Hematopoietic multipotent progenitor cell treated with erythropoietin and hydrocortisone succinate and interleukin-3 and kit ligand, for 8 days (in vitro differentiated cells): ENCODE measurements at places on chromosomes 12 and 14.

DNA sequence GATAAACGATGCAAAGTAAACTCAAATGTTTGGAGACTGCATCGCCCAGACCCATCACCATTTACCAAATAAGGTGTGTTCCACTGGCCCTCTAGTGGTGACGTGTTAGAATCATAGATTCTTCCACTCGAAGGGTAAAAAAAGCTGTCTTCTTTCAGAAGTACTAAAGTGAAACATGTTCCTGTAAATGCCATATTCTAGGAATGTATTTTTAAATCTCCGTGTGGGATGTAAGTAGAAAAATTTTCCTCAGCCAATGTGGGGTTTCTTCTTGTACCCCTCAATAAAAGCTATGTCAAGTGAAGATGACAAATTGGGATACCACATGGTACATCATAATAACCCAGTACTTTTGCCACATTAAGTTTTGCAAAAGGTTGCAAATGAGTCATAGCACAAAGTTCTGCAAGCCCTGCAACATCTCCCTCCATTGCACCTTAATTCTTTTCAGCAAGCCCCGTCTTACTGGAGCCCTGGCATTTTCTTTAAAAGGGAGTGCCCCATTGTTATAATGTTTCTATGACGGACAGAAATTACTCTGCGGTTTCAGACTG is 100.8 kb downstream of the CCER1 start:
- peak; percentile 27 for DNase-seq

GRCh38 chr14:104972301-104973134 is 5.7 kb downstream of the AHNAK2 start:
- no peak for DNase-seq

DNA sequence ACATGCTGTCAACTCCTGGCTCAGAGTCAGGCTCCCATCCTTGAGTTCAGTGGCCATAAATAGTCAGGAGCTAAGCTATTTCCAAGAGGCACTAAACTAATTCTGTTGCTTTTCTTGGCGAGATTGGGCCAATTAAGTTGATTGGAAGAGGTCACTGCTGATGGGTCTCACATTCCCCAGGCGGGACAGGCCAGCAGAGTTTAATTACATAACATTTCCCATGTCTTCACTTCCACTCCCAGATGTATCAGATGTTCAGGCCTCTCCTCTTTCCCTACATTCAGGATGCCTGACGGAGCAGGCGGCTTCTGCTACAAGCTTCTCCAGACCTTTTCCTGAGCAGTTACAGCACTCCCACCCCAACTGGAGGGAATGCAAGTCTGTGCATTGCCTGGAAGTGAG is 5.3 kb downstream of the NTF3 start:
- DNase-seq = no peak

GRCh38 chr12:118986050-118986449 is 4.7 kb downstream of the SRRM4 start:
- DNase-seq = no peak

- no peak for DNase-seq
These were observed 99.1 kb upstream of the DYNC1H1 start for GRCh38 chr14:101865288-101865687.

DNA sequence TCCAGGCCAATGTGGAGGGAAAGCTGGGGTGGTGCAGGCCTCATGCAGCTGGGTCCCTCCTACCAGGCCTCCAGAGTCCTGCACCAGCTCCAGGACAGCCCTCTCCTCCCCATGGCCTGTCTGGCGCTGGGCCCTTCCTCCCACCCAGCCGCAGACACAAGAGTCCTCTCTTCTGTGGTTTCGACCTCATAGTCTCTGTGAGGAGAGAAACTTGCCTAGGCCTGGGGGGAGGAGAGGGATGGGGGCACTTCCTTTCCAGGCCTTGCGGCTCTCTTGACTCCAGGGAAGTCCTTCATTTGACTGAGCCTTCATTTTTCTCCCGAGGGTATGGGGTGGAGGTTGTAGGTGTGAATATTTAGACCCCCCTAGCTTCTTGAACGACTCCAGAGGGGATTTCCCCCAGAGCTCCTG is 2.3 kb downstream of the MMP14 start:
- peak; percentile 28 for DNase-seq

- DNase-seq = no peak
These were observed 90.8 kb downstream of the TBC1D30 start for GRCh38 chr12:64915242-64915641.

DNA sequence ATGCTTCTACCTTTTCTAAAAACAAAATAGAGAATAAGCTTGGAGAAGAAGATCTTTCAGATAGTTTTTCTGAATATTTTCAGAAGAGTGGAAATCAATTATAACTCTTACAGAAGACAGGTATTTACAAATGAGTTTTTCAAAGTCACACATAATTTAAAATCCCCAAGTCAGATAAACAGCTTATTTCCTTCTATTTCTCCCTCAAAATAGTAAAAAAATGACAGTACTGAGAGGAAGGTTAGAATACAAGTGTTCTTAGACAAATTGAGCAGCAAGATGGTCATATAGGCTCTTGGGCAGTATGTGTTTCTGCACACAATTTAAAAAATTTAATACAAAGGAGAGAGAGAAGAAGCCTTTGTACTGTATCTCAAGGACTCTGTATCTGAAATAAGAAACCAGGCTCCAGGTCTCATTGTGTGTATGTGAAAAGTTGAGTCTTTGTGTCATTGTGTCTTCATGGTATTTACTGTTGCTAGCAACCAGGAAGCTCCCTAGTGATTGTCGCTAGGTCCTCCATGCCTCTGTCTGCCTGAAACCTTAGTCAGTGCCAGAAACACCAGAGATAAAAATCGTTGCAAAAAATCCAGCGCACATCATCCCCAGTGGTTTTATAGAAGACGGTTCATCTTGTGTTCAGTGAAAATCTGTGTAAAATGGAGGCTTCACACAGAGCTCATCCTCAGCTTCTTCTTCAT is 12.9 kb upstream of the TUBA1A start:
- no peak for DNase-seq

DNA sequence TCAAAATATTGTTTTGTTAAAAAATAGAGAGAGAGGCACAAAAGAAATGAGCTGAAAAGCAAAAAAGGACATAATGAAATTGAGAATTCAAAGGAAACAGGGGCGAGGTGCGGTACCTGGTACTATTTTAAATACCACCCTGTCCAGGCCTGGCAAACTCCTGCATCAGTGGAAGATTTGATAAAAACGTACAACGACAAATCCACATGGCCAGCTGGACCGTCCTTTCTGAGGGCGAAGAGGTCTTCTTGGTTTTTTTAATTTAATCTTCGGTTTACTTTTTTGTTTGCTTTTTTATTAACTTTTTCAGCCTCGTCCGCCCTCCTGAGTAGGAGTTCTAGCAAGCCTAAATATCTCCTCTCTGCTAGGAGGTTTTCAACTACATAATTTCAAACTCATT is 11.9 kb downstream of the BCL11B start:
- DNase-seq = no peak

DNA sequence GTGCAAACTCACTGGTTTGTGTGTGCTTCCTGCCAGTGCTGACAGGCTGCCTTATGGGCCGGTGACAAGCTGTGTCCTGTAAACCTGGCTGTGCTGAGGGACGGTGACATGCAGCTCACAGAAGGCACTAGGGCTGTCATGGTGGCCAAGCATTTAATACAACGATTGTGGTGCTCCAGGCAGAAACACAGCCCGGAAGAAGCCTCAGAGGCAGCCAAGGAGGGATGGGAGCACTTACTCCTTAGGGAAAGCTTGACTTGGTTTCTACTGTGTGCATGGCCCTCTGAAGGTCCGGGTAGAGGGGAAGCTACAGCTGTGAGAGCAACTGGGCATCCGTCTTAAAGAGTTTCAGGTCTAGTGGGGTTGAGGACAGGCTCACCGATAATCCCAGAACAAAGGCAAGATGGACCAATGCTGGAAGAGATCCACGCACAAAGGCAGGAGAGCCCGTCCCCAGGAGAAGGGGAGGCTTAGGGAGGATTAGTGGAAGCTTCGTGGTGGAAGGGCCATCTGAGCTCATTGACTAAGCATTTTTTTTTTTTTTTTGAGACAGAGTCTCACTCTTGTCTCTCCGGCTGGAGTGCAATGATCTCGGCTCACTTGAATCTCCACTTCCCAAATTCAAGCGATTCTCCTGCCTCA is 10.7 kb upstream of the MCRS1 start:
- DNase-seq = no peak

- no peak for DNase-seq
These were observed 136.2 kb downstream of the NDUFA12 start for GRCh38 chr12:94867066-94867855.

DNA sequence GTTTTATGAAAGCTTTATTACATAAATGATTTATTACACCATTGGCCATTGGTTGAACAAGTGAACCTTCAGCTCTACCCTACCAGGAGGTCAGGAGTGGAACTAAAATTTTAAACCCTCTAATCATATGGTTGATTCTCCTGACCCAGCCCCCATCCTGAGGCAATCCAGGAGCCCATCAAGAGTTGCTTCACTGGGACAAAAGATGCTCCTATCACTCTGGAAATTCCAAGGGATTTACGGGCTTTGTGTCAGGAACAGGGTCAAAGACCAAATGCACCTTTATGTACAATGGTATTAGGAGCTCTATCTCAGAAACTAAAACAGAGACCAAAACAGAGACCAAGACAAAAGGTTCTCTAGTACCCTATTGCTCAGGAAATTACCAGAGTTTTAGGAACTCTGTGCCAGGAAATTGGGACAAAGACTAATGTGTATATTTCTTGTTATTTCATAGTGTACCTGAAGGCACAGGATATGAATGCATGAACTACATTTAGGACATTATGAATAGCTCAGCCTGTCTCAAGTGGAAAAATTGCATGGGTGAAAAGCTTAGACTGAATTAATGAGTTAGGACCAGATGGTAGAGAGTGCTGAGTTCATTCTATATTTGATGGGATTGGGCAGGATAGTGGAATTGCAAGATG is 171.7 kb upstream of the FLRT2 start:
- no peak for DNase-seq

- DNase-seq = peak; percentile 60
These were observed 22.3 kb downstream of the DCAF4 start for GRCh38 chr14:72948481-72949138.

GRCh38 chr12:44246482-44247105 is 410.7 kb downstream of the TMEM117 start:
- no peak for DNase-seq

DNA sequence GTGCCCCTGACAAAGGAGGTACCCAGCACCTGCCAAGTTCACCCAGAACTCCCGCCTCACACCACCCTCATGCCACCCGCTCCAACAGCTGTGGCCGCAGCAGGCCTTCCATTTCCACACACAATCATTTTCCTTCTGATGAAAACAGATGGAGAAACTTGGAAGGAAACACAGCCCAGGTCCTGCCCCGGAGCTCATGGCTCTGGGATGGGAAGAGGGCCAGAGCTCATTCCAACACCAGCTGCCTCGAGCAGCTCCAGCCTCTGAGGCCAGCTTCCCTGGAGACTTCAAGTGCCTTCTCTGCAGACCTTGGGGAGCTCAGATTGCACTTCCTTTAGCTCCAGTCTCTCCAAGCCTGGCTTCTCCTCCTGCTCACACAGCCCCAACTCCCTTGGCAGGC is 55.1 kb upstream of the CMKLR1 start:
- DNase-seq = no peak

DNA sequence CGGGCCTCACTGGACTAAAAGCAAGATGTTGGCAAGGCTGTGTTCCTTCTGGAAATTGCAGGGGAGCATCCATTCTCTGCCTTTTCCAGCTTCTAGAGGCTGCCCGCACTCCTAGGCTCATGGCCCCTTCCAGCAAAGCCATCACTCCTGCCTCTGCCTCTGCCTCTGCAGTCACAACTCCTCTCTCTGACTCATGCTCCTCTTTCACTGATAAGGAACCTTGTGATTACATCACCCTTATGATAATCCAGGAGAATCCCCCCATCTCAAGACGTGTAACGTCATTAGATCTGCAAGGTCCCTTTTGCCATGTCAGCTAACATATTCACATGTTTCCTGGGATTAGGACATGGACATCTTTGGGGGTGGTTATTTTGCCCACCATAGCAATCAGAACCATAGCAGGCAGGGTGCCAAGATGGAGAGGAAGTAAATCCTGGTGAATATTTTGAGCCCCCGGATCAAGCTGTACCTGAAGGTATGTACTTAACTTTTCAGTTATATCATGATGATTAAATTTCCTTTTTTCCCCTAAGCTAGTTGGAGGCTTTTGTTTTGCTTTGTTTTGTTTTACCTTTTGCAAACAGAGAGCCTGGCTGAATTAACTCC is 123.6 kb downstream of the SCARB1 start:
- DNase-seq = no peak

GRCh38 chr12:114287821-114288525 is 118.0 kb downstream of the TBX5 start:
- DNase-seq = no peak

- DNase-seq = no peak
These were observed 157.3 kb downstream of the ASCL4 start for GRCh38 chr12:107931761-107932160.

DNA sequence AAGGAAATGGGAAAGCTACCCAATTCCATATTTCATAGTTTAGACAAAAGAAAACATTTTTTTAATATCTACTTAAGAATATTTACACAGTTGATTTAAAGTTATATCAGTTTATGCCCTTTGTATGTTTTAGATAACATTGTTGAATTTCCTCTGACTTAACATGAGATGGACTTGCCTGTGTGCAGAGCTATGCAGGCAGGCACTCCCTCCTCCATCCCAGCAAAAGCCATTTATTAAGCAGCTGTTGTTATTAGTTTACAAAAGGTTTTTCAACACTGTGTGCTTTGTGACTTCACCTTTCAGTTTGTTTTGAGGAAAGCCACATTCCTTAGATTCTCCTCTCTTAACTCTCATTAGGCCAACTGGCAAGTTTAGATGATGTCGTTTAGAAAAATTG is 337.5 kb upstream of the PDE3A start:
- no peak for DNase-seq

DNA sequence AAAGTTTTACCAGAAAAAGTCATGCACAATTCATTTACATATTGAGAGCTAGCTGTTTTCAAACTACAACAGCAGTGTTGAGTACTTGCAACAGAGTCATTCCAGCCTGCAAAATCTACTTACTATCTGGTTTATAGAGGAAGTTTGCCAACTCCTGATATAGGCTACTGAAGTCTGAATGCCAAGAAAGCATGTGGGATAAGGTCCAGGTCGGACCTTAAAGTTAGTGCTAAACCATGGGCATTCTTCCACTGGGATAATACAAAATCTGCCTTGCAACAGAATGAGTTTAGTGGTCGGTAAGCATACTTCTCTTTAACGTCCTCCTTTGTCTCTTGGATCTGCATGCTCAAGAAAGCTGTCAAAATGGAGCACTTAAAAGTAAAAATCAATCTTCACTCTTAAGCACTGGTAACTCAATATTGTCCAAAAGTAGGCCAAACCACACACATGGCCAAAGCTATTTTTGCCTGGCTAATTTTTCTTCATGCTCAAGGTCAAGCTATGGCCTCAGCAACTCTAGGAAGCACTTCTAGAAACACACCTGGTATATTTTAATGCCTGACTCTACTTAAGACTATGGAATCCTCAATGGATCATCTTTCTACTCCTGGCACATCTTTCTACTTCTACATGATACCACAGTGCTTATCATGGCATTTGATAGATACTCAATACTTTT is 364.9 kb upstream of the KITLG start:
- no peak for DNase-seq

DNA sequence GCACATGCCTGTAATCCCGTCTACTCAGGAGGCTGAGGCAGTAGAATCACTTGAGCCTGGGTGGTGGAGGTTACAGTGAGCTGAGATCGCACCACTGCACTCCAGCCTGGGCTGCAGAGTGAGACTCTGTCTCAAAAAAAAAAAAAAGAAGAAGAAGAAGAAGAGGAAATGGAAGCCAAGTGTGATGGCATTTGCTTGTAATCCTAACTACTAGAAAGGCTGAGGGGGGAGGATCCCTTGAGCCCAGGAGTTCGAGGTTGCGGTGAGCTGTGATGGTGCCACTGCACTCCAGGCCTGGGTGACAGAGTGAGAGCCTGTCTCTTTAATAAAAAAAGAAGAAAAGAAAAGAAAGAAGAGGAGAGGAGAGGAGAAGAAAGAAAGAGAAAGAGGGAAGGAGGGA is 52.1 kb downstream of the LGMN start:
- no peak for DNase-seq
